Ecto neural progenitor cell (in vitro differentiated cells): ENCODE measurements at places on chromosomes 2 and 18.

GRCh38 chr18:36862182-36862581, 33.3 kb downstream of the KIAA1328 start:
- DNase-seq: no peak

DNA sequence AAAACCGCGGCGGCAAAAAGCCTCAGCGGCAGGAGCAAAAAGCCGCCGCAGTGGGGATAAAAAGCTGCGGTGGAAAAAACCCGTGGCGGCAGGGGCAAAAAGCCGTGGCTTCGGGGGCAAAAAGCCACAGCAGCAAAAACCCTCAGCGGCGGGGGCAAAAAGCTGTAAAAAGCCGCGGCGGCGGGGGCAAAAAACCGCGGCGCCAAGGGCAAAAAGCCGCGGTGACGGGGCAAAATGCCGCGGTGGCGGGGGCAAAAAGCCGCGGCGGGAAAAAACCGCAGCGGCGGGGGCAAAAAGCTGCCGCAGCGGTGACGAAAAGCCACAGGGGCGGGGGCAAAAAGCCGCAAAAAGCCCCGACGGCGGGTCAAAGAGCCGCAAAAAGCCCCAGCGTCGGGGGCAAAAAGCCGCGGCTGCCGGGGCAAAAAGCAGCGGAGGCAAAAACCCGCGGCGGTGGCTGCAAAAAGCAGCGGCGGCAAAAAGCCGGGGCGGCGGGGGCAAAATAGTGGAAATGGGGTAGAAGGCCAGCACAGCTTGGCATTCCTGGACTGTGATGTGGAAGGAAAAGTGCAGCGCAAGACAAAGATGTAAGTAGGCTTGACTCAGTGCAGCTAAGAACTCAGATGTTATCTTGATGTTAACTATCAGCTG, 151.8 kb downstream of the ANKRD30BL start:
- DNase-seq: peak; percentile 49

- DNase-seq: no peak
Measured at GRCh38 chr2:108384662-108385393, 7.1 kb downstream of the SULT1C4 start.

- DNase-seq: no peak
Measured at GRCh38 chr2:238398577-238398976, 28.1 kb upstream of the ASB1 start.

- DNase-seq: no peak
Measured at GRCh38 chr2:137190411-137191195, 425.3 kb downstream of the THSD7B start.

GRCh38 chr2:68978098-68978497, 3.7 kb downstream of the GKN1 start:
- no peak for DNase-seq

DNA sequence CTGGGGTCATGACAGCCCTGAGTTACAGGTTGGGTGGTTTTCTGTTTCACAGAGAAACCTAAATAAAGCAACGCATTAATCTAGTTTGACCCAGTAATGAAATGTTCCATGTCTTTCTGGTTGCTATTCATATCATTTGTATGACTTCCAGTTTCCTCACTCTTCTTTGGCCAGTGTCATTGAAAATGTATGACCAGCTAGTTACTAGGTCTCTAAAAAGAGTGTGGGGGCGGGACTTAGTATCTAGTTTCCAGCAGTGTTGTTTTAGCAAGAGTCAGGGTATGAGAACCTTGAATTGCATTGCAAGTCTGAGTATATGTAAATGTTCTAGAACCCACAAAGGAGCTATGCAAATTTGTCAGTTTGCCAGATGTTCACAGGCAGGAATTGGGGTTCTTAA, 47.7 kb downstream of the SLC9A2 start:
- no peak for DNase-seq

DNA sequence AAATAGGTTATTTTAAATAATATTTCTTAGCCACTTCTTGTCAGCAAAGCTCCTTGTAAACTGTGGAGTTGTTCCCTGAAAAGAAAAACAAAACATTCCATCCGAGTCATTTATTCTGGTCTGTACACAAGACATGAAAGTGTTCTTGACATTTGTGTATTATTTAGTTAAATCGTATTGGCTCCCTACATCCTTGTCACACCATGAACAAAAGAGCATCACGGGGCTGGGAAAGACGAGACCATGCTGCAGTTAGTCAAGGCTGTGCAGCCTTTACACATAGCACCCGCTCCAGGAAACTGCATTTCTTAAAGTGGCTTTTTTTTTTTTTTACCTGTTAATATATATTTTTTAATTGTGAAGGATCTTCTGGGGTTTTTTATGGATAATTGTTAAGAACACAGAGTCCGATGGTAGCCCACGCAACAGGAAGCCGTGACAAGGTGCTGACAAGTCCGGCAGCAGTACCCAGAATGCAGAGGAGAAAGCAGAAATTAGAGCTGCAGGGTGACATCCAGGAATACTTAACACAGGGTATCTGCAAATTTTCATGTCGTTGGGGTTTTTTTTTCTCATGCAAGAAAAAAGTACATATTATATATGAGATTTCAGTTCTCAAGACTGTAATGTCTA, 588.4 kb downstream of the ARHGAP15 start:
- no peak for DNase-seq

DNA sequence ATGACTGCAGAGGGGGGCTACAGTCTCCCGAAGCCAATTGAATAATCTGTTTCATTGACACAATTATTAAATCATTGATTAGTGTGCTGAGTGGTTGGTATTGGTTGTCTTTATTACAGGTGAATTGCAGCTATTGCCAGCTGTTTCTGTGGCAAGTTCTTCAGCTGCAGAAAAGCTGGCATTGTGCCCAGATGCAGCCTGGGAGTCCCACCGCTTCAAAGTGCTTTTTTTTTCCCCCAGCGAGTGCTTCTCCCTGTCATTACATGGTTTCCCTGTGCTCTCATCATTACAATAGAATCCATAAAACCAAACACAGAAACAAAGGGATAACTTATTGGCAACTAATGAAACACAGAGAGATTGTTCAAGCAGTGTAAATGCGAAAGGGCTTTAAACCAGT, 164.7 kb downstream of the GRB14 start:
- DNase-seq: no peak

DNA sequence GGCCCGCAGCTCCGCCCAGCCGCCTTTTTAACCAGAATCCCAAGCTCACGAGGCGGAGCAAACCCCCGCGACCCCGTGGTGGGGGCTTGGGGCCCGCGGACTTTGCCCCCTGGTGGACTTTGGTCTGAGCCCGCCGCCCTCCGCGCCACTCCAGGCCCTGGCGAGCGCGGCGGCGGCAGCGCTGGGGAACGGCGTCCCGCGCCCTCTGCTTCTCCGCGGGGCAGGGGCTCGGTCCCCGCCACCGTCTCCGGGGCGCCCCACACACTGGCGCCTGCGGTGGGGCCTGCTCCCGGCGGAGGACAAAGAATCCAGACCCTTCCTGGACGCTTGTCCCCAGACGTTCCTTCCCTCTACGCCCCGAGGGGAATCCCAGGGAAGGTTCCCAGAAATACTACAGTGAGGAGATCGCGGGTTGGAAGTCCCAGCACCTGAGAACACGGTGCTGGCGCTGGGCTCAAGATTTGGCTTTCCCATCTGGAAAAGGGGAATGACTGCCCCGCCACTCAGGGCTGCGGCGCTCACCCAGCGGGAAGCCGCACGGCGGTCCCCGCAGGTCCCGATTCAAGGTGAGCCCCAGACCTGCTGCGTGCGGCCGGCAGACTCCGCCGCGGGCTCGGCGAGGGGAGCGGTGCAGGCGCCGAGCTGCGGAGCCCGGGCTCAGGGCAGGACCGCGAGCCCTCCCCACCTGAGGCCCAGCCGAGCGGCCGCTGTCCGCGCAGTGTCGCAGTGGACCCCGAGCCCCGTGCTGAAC, at the start of gene HAAO:
Gene HAAO (minus strand): TSS at position 1 of the 751 bp plus-strand sequence. CDS start 47 bp downstream, outside the sequence.
- peak; percentile 83 for DNase-seq

- DNase-seq: no peak
Measured at GRCh38 chr2:132984731-132985130, 314.7 kb upstream of the LYPD1 start.

- DNase-seq: no peak
Measured at GRCh38 chr18:79485788-79486355, 90.1 kb downstream of the NFATC1 start.

DNA sequence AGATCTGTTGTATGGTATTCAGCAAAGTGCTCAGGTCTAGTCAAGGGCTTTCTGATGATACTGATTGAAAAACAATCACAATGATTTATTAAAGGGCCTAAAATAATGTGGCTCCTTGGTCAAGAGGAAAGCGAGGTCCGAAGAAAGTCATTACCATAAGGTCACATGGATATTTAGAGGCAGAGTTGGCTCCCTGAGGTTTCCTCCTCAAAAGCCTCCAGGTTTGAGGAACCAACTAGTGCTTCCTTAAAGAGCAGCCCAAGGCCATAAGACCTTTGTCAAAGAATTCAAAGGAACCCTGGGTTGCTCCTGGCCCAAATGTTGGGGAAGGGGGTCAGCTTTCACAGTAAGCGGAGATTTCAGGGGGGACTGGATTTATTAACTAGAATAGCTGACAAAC, 280.7 kb upstream of the ATP5MC3 start:
- no peak for DNase-seq

GRCh38 chr18:830315-830901, 18.4 kb upstream of the YES1 start:
- no peak for DNase-seq

DNA sequence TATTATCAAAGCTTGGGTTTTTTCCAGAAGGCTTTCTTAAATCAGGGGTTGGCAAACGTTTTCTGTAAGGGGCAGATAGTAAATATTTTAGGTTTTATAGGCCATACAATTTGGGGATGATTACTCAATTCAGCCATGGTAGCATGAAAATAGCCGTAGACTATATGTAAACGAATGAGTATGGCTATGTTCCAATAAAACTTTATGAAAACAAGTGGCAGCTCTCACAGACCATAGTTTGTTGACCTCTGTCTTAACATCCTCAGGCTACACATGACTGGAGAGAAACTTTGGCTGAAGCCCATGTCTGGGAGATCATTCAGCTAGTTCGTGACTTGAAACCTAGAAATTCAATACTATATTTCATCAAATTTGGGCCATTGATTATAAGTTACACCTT, 30.2 kb downstream of the UGP2 start:
- DNase-seq: no peak

DNA sequence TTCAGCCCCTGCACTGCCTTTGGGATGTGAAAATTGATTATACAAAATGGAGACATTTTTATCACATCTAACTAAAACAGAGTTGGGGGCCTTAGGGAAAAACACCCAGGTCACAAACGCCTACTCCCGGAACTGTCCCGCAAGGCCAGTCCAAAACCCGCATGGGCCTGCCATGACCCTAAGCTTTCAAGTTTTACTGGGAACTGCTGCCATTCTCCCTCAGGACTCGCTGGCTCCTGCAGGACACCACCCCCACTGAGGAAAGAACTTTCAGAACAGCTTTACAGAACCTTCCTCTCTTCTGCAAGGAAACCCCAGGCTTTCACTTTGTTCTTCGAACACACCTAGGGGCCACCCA, 320.4 kb upstream of the HS6ST1 start:
- DNase-seq: no peak

DNA sequence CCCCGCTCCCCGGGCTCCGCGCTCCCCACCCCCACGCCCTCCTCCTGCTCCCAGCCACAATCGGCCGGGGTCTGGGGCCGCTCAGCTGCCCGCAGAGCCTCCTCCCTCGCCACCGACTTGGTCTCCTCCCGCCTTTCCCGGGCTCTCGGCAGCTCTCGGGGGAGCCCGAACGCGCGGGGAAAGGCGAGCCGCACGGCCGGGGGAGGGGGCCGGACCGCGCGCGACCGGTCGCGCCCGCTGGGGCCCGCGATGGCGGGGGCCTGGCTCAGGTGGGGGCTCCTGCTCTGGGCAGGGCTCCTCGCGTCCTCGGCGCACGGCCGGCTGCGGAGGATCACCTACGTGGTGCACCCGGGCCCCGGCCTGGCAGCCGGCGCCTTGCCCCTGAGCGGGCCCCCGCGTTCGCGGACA, 327 bp downstream of the LTBP1 start:
- DNase-seq: peak; percentile 74
